ENCODE measurements at places on chromosomes 11 and 22.

GRCh38 chr11:46106530-46107407 lies 14.5 kb downstream of the PHF21A start:
- no peak for DNase-seq

DNA sequence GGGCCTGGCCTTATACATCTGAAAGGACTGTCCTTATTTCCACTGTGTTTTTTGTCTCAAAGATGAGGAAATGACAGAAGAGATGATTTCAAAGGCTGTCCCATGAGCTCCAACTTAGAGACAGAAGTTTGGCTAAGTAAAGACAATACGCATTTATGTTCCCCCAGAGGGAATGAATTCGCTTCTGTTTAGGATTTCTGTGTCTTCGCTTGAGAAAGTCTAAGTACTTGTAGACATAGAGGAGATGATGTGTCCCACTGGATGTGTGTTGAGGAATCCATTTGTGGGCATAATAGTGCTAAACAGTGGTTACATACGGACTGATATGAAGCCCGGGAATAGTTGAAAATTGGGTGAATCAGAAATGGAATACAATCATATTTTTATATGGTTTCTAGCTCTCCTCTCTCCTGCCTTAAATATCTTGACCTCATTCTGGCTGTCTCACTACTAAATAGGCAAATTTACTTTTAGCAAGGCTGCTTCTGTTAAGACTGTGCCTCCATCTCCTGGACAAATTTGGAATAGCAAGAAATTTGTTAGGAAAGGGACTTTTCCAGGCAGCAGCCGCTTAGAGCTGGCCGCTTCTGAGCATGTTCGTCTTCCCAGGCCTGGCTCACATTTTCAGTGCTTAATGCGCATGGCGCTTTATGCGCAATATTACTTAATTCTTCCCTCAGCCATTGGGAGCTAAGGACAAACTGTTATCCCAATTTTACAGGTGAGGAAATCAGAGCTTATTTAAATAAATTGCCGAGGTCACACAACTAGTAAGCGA lies 1.9 kb upstream of the PEX26 start:
- no peak for DNase-seq

DNA sequence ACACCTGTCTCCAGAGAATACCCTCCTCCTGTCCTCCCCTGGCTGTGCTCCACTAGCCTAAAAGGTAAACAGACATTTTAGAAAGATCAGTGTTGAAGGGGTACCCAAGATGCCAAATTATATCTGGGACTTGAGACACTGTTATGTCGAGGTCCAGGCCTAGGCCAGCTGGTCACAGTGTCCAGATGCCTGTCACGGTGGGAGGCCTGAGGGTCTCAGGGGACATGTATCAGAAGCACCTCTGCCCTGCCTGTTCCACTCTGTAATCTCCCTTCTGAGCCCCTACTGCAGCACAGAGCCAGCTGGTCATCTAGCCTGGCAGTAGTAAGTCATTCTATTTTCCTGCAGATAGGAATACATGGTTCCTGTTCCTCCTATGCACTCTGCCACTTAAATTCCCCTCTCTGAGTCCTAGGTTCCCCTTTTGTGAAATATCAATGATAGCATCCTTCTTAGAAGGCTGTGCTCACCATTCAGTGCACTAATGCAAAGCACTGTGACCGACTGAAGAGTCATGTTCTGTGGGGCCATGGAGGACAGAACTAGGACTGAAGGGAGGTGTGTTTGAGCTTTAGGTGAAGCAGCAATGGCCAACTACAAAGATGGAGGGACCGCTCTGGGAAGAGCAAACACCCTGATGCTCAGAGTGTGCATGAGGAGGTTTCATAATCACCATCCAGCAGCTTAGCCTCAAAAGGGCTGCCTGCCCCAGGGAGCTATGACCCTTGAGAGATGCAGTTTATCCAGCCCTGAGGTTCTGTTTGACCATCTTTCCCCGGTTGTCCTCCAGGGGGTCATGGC lies 44.8 kb upstream of the TUB start:
- no peak for DNase-seq

GRCh38 chr11:68695531-68695930 lies 11.2 kb downstream of the GAL start:
- DNase-seq, result no peak

- DNase-seq, result no peak
Observed at GRCh38 chr11:6655020-6655789, 404 bp downstream of the DCHS1 start.

DNA sequence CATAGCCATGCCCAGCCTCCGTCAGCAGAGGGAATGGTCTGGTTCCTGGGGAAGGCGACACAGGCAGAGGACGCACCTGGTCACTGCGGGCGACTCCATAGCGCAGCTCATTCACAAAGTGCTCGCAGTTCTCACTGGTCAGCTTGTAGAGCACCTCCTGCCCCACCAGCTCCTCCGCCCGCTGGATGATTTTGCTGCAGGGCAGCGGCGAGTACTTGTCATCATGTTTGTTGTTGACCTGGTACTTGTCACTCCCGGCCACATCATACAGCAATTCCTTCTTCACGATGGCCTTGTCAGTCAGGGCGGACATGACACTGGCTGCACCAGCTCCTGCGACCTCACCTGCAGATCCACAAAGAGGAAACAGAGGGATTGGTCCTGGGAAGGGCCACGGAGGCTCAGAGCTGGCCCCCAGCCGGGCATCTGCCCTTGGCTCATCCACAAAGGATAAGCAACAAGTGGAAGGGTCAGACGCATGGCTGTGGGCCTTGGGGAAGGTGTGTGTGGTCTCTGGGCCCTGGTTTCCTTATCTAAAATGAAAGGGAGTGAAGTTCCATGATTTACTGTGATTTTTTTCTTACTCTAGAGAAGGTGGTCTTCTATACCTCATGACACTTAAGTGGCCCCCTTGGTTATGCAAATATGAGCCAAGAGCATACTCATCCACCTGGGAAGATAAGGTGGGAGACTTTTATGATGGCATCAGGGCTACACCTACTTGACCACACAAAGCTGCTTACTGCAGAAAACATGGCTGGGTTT lies 24.0 kb downstream of the PLAAT3 start:
- DNase-seq, result no peak

- no peak for DNase-seq
Observed at GRCh38 chr22:39988386-39989114, 6.2 kb upstream of the FAM83F start.

GRCh38 chr11:15495462-15495861 lies 380.7 kb downstream of the INSC start:
- no peak for DNase-seq

- no peak for DNase-seq
Observed at GRCh38 chr11:131691181-131692041, 321.0 kb downstream of the NTM start.

- no peak for DNase-seq
Observed at GRCh38 chr11:76659672-76660532, 10.6 kb downstream of the LRRC32 start.

GRCh38 chr22:19988965-19989724 lies 27.5 kb downstream of the ARVCF start:
- no peak for DNase-seq

- DNase-seq, result no peak
Observed at GRCh38 chr22:48758881-48759875, 1068.5 kb downstream of the BRD1 start.

DNA sequence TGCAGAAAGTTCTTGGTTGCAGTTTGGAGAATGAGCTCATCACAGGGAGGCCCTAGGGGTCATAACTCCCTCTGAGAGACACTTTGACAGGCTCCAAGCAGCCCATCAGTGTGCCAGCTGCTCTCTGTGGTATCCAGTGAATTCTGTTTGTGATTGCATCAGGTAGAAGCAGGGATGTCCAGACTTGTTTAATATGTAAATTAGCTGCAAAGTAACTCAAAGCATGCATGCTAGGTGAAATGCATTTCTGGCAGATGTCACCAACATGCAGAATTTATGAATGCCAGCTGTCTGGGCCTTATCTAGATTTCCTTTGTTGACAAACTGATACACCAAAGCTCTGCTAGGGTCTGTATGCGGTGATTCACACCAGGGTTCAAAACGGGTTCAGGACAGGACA lies 123.6 kb upstream of the MTNR1B start:
- DNase-seq, result no peak

GRCh38 chr11:95231881-95232605 lies 1.0 kb upstream of the SESN3 start:
- no peak for DNase-seq

DNA sequence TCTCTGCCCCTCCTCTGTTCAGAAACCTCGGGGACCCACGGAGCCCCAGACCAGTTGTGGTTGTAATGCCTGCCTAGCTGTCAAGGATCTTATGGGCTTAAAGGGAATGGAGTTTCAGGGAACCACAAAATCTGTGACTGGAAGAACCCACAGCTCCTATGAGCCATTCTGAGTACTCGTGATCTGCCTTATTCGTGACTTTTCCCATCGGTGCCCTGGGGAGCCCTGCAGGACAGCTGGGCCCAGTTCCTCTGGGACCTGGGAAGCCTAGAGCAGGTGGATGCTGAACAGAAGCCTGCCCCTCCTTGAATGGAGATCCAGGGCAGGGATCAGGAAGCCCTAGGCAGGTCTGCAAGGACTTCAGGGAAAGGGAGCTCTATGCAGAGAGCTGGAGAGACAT lies 42.1 kb upstream of the TTC12 start:
- no peak for DNase-seq

GRCh38 chr11:2149864-2150847 lies 10.9 kb downstream of the INS start:
- DNase-seq, result no peak

GRCh38 chr11:58179648-58180047 lies 9.2 kb upstream of the OR9Q2 start:
- no peak for DNase-seq

GRCh38 chr11:74276581-74276980 lies 34.9 kb downstream of the P4HA3 start:
- no peak for DNase-seq

GRCh38 chr22:50274311-50274710 lies 4.1 kb upstream of the MAPK11 start:
- no peak for DNase-seq

Data from stimulated activated CD4-positive, alpha-beta T cell treated with anti-CD3 and anti-CD28 coated beads, Interleukin-1b, Interleukin-23, amount 100 ng/mL, for 1 hour (primary cell).